B cell (primary cell): ENCODE measurements at places on chromosomes 13 and 19. TPM values are rescaled to one million over a fixed set of nuclear protein-coding genes. Genes with fewer than 3 reads are reported as not detected.

DNA sequence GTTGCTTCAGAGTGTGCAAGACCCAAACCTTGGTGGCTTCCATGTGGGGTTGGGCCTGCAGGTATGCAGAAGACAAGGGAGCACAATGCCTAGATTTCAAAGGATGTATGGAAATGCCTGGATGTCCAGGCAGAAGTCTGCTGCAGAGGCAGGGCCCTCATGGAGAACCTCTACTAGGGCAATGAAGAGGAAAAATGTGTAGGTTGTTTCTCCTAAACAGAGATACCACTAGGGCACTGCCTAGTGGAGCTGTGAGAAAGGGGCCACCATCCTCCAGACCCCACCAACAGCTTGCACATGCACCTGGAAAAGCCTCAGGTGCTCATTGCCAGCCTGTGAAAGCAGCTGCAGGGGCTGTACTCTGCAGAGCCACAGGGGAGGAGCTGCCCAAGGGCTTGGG, 532.6 kb upstream of the GPC6 start:
- H3K4me3 ChIP-seq: no peak overlapping the region
- no peaks in the 10 kb centered on the region for H3K27me3 ChIP-seq
- no peaks in the 10 kb centered on the region for H3K4me1 ChIP-seq
- no peak for DNase-seq
- no peak overlapping the region for H3K27ac ChIP-seq
- H3K36me3 ChIP-seq: no peaks in the 10 kb centered on the region

GRCh38 chr19:15717809-15718208, 10.0 kb upstream of the OR10H2 start:
- DNase-seq: no peak
- no peak overlapping the region for H3K4me3 ChIP-seq
- no peaks in the 10 kb centered on the region for H3K36me3 ChIP-seq
- no peak overlapping the region for H3K27ac ChIP-seq
- H3K27me3 ChIP-seq: peaks cover 16% of the 10 kb centered on the region

DNA sequence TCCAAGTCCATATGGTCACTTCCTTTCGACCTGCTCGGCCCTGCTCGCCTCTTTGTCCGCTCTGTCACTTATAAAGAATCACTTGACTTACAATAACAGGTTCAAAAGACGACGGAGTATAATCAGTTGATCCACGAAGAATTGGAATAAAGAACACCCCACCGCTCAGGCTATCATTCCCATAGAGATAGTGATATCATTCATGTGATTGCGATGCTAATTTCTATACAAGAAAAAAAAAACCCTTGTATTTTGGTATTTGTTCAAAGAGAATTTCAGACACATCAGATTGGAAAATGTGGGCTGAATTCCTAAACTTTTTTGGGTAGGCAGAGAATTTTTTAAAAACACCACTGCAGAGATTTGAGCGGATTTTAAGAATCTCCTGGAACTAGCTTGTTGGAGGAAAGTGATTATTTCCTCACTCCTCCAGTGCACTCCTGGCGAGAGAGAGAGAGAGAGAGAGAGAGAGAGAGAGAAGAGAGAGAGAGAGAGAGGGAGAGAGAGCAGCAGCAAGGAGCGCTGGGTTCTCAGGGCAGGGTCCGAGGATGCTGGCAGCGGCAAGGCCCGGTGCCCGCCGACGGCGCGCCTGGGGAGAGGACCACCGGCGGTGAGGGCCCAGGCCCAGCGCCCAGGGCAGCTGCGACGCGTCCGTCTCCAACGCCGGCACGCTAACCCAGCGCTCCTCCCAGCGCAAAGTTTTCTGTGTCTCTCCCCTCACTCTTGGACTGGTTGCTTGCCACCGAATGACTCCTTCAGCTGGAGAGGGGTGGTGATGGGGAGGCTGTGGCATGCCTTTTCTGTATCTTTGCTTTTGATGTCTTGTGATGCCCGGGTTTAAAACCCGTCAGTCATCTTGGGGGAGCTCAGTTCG, 149.0 kb upstream of the ZNF536 start:
- no peak overlapping the region for H3K27ac ChIP-seq
- no peak overlapping the region for H3K4me3 ChIP-seq
- DNase-seq: no peak
- H3K4me1 ChIP-seq: peaks cover 27% of the 10 kb centered on the region

GRCh38 chr13:76684336-76684735, 201.9 kb downstream of the KCTD12 start:
- H3K4me1 ChIP-seq: no peaks in the 10 kb centered on the region
- H3K36me3 ChIP-seq: no peaks in the 10 kb centered on the region
- no peak overlapping the region for H3K4me3 ChIP-seq
- DNase-seq: no peak
- H3K27ac ChIP-seq: no peak overlapping the region

DNA sequence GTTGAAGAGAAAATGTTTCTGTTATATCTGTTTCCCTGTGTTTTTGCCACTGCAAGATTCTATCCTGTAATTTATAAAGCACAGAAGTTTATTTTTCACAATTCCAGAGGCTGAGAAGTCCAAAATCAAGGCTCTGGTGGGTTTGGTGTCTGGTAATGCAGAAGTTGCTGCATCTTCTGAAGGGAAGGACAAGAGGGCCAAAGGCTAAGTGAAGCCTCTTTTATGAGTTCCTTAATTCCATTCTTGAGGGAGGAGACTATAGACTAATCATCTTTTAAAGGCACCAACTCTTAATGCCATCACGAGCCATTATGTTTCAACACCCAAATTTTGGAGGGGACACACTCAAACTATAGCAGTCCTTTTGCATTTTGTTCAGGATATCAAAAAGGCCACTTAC, 34.1 kb upstream of the WDFY2 start:
- peaks cover 5% of the 10 kb centered on the region for H3K4me1 ChIP-seq
- DNase-seq: no peak
- H3K27ac ChIP-seq: no peak overlapping the region
- no peak overlapping the region for H3K4me3 ChIP-seq
- H3K27me3 ChIP-seq: no peaks in the 10 kb centered on the region

DNA sequence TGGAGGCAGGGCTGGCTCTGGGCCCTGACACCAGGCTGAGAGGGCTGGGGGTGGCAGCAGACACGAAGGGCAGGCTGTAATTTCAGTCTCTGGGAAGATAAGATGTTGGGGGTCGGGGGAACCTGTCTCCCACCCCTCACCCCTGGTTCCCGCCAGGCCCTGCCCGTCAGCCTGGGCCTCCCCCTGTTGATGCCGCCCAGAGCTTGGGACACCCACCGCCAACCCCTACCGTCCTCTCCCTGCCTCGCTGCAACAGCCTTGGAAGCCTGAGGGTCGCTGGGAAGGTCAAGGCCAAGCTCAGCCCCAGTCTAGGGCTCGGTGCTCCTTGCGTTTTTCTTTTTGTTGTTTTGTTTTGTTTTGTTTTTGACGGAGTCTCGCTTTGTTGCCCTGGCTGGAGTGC, 14.5 kb downstream of the PALM start:
- peaks cover 14% of the 10 kb centered on the region for H3K4me1 ChIP-seq
- peaks cover 33% of the 10 kb centered on the region for H3K27me3 ChIP-seq
- H3K36me3 ChIP-seq: no peaks in the 10 kb centered on the region
- H3K27ac ChIP-seq: no peak overlapping the region

Gene CFAP97D2
- 0.09 and 0.32 TPM in 2 replicates for polyA plus RNA-seq

Gene GRIK5
- polyA plus RNA-seq: 0.09 and 0.33 TPM in 2 replicates

Gene NOP53
- 526 and 634 TPM in 2 replicates for polyA plus RNA-seq
